Activated CD4-positive, alpha-beta T cell treated with anti-CD3 and anti-CD28 coated beads, Interleukin-2, amount 50 U/mL, for 1 hour (primary cell): ENCODE measurements at places on chromosomes 1 and 21.
A peak's percentile ranks its signal among the peaks of the same experiment; 100 is the strongest.

- no peak for DNase-seq
Measured at GRCh38 chr1:108038653-108039236, 73.8 kb upstream of the VAV3 start.

DNA sequence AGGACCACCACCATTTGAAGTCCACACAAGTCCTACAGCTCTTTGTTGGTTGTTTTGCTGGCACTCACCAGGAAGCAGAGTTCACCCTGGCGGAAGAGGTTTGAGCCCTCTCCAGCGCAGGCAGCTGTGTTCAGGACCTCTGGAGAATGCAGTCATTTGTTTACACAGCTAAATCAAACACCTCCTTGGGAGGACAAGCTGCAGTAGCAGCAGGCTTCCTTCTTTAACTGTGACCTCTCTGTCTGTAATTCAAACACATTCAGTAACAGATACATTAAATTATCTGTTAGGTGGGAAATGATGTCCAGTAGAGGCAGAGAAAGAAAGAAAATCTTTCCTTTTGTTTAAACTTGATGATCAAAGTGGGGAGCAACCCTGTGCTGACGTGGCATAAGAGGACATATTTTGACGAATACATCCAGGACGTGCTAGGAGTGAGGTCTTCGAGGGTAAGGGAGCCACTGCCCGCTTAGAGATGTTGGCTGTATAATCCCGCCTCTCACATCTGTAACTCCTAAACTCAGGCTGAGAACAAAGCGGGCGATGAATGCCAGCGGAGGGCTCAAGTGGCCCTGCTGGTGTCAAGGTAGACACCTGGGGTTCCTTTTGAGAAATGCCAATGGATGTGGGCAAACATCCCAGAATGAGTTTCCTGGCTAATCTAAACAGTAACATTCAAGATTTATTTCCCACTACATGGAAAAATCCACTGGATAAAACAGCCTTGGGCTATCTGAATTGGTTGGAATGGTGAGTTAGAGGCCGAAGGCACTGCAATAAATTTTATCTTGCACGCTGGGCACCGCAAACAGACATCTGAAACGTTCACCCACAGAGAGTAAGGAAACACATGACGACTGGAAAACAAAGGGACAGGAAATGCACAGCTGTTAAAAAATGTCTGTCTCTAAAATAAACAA is 51.7 kb downstream of the ABCA4 start:
- no peak for DNase-seq

DNA sequence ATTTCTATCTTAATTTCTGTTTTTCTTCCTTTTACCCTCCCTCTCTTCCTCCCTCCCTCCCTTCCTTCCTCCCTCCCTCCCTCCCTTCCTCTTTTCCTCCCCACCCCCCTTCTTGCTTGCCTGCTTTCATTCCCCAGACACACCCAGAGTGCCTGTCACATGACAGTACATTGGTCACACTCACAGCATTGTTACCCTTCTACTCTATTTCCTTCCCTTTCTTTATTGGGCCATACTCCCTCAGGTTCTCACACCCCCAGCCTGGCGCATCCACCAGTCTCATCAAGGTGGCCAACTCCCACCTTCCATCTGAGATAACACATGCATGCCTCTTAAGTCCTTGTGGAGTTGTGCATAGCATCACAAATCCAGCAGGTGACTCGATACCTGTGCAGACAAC is 10.9 kb downstream of the TMPRSS3 start:
- no peak for DNase-seq

DNA sequence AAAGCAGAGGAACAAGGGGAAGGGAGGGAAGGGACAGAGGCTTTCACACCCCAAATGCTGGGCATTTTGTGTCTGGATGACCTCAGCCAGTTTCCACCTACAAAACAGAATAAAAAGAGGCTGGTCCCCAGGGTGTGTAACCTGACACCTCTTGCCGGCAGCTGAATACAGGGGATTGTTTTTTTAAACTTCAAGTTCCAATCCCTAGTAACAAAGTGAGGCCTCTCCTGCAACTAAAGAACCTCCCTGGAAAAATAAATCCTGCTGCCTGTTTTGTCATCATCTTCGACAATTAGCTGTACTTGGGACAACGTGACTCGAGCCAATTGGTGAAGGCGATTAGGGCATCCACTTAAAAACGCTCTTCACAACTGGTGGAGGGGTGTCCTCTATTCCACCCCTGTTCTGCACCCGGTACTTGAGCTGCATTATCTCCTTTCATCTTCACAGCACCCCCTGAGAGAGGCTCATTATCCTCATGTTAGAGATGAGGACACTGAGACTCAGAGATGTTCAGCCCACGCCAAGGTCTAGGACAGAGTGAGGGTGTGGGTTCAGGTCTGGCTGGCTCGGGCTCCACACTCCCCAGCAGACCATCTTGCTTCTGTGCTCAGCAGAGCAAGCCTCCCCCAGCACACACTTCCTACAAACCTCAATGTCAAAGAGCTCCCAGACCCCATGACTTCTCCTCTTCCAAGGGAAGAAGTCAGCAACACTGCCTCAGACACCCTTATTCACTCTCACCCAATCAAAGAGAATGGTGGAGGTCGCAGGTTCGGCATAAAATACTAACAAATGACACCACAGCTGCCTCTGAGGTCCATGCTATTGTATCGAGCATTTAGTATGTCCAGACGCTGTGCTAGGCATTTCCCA is 15.2 kb downstream of the ITPKB start:
- no peak for DNase-seq

DNA sequence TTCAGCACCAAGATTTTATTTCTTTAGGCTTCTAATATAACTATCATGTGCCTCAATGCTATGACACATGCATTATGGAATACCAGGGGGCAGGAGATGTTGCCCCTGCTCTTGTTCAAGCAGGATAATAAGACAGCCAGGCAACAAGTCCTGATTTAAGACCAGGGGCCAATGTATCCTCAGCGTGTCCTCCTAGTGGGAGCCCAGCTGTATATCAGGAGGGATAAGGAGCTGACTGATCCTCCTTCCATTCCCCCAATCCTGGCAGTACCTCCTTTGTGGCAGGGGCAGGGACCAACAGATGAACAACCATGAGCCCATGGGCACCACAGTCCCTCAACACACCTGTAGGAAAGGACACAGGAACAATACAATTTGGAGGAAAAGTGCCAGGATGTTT is 29.3 kb downstream of the SORT1 start:
- no peak for DNase-seq

DNA sequence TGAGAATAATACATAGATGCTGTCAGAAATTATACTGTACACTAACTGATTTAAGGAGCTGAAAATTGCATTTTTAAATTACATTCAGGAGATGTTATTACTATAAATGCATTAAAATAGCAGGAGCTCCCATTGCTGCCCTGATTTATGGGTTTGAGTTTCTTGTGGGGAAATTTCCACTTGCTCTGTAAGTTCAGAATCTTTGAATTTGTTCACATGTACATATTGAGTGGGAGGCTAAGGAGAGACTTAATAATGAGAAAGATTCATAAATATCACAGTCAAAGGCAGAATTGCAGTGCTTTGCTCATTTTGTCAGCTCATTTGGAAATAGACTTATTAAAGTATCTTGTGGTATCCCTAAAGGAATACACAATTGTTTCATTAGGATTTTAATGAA is 170.3 kb downstream of the OLFM3 start:
- DNase-seq: no peak

DNA sequence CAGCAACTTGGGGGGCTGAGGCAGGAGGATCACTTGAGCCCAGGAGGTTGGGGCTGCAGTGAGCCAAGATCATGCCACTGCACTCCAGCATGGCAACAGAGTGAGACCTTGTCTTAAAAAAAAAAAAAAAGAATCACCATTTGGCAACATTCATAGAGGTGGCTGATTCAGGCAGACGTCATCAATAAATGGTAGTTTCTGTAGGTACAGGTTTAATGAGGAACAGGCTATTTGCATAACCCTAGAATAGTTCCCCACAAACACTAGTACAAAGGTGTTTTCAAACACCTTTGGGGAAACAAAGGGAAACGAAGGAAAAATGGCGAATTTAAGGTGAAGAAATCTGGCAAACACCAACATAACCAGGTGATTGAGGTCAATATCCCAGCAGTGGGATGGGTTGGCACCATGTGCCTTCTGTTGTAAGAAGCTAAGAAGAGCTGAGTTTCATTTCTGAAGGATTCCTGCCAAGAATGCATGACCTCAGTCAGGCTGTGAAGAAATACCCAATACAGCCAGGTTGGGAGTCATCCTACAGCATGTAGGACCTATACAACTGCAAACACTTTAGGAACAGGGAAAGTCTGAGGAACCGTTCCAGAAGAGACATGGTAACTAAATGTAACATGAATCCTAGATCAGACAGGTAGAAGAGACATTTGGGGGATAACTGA is 5.6 kb downstream of the LPAR3 start:
- DNase-seq: no peak

GRCh38 chr1:22553991-22554522 is 9.2 kb upstream of the EPHA8 start:
- no peak for DNase-seq

DNA sequence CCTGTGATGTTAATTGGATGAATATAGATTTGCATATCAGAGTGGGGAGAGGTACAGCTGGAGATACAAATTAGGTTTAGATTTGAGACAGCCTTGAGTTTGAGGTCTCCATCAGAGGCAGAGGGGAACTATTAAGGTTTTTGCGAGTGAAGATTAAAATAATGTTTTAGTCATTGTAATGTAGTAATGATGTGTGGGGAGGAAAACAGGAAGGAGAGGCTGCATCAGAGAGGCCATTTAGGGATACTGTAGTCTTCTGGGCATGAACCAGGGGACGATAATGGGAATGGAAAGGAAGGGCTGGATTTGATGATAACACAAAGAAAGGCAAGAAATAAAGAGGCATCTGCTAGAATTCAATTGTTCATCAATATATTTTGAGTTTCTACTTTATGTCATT is 9.5 kb downstream of the CD84 start:
- DNase-seq: no peak

DNA sequence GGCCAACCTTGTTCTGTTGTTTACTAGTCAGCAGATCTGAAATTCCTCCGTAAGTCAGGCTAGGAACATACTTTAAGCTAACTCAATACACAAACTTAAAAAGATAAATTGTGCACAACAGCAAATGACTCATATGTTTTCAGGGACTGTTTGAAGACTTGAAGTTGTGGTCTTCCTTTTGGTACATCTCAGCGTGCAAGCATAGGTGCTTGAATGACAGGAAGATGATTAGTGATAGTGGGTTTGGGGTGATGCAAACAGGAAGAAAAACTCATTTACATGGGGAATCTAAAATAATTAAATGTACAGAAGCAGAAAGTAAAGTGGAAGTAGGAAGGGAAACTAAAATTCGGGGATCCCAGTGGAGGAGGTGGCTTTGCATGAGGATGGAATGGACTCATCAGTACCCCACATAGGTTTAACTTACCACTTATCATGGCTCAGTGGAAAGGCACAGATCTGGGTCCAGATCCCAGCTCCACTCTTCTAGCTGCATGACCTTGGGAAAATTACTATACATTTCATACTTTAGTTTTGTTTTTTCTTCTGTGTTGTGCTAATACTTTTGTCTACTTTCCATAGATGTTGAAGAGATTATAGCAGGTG is 122.3 kb downstream of the XCL2 start:
- DNase-seq: no peak

DNA sequence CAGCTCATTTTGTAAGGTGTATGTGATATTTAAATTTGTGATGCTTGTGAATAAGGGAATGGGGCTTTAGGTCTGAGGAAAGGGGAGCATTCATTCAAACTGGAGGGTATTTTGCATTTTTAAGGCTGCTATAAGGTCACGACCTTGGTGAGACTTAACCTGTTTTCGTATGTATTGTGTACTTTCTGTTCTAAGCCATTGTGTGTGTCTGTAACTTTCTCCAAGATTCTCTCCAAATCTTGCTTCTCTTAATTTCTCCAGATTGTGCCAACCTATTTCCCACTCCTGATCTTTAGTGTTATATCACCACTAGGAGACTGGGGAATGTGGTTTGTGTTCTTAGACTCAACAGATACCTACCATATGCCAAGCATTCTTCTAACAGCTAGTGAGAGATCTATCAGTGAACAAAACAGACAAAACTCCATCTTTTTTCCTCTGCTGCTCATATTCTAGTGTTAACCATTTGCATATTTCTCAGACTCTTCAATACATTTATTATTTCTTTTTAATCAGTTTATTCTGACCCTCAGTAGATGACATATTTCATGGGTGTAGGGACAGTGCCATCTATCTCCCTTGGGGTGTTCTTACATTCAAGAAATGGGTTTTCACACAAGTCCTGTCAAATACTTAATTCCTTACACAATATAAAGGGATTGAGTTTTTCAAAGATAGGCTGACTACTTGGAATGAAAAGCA is 27.5 kb downstream of the ATP1B1 start:
- no peak for DNase-seq

- DNase-seq: peak; percentile 70
Measured at GRCh38 chr1:1291548-1292441, 11.6 kb downstream of the SCNN1D start.

DNA sequence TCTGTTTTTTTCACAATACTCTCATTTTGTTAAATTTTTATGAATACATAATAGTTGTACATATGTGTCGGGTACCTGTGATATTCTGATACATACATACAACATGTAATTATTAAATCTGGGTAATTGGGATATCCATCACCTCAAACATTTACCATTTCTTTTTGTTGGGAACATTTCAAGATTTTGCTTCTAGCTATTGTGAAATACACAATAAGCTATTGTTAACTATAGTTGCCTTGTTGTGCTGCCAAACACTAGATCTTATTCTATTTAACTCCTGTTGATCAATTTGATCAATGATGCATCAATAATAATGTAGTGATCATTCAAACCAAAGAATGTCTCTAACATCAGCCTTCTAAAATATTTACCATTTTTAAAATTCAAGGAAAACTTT is 234.6 kb upstream of the NR5A2 start:
- no peak for DNase-seq

GRCh38 chr1:156887317-156887716 is 6.2 kb upstream of the PEAR1 start:
- no peak for DNase-seq

DNA sequence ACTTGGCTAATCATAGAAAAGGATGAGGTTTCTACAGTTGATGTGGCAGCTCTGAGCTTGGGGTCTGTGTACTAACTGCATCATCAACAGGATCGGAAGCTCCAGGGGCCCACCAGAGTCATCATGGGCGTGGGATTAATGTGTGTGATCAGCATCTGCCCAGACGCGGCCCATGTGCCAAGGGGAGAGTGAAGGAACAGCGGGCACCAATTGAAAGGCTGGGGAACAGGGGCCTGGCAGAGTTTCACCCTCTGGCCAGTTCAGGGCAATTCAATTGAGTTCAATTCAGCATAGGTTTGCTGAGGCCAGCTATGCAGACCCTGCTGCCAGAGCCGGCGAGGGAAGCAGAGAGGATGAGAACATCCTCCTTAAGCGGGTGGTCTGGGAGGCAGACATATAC is 260.0 kb upstream of the AJAP1 start:
- DNase-seq: no peak

DNA sequence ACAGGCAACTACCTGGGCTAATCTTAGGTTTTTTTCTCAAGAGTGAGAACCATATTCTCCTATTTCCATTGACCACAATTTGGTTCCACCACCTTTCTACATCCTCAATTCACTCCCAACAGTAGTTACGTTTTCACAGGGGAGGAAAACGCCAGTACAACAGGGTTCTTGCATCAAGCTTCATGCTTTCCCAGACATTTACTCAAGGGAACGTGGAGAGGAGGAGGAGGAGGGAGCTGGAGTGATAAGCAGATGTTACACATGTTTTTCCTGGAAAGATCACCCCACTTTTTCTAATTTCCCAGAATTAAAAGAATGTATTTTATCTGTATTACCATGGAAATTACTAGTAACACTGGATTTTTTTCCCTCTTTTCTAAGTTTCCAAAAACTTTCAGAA is 58.3 kb downstream of the RGS5 start:
- DNase-seq: no peak
